ENCODE measurements at places on chromosomes 5 and 9.

DNA sequence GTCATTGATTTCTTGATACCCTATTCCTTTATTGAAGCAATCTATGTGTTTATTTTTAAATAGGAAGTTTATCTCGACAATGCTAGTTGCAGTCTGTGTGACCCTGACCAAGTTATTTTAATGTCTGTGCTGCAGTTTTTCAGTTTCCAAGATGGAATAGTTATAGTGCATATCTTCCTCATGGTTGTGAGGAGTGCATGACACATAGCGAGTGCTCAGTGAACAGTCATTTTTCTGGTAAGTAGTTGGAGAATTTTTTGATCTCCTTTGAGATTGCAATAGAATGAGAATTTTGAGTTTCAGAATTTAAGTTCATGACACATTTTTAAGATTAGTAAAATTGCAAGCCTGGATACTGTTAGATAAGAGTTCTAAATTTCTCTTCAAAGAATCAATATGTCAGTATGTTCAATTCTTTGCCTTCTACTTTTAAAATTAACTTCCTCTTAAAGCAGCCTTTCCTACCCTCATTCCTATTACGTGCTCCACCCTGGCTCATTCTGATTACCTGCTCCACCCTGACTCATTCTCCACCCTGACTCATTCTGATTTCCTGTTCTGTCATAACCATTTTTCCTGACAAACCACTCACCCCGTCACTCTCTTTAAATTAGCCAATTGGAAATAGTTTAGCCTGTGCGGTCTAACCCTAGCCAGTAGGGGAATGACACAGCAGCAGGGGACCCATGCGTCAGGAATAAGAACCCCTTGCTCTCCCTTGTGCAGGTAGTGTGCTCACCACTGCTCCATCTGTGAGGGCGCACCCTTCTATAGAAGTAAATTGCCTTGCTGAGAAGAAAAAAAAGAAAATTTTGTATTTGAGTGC lies 30.7 kb downstream of the SPIN1 start:
- DNase-seq = no peak

DNA sequence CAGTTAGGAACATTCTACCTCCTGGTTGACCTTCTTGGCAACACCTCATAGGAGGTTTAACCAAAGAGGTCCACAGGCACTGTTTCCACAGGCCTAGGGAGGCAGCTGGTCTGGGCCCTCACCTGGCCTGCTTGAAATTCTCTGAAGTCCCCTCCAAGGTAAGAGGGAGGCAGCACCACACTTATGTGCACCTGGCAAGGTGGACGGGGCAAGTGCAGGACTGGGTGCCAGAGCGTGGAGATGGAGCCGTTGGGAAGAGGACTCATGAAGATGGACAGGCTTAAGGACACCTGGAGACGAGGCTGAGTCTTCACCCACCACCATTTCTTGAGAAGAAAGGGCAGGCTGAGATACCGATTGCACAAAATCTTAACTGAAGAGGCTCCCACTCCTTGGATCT lies 6.6 kb upstream of the BARHL1 start:
- DNase-seq = no peak

DNA sequence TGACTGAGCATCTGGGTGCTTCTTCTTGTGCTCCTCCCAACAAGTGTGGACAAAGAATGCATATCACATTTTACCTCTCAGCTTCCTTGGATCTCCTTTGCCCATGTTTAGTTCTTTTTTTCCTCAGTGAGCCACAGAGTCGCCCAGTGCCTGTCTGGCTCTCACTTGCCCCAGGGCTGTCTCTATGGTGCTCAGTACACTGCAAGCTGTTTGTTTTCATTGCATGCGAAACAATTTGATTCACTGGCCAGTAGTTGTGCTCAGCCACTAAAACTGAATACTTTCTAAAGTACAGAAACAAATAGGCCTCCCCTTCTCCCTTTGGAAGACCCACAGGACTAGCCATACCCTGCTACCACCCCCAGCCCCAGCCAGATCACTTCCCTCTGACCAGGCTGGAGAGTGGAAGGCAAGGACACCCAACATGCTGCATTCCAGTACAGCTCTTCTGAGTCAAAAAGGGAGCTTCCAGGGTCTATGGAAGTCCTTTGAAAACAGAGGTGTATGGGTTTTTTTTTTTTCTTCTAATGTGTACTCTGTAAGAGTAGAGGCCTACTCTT lies 3.8 kb downstream of the LHFPL2 start:
- no peak for DNase-seq

DNA sequence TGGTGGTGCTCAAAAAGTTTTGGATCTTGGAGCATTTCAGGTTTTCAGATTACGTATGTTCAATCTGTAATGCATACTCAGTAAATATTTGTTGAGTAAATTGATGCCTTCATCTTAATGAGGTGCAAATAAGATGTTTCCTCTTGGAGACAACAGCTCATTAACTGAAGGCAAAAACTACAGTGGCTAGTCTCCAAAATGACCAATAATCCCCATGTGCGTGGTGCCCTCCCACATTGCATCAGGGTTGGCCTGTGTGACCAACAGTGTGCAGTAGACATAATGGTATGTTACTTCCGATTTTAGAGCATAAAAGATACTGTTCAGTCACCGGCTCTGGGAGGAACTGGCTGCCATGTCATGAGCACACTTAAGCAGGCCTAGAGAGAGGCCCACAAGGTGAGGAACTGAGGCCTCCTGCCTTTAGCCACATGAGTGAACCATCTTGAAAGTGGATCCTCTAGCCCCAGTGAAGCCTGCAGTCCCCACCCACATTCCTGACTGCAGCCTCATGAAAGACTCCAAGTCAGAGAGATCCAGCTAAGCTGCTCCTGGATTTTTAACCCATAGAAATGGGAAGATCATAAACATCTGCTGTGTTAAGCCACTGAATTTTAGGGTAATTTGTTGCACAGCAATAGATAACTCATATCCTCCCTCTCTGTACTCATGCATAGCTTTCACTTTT lies 55.7 kb downstream of the LIFR start:
- DNase-seq = no peak

GRCh38 chr5:98927242-98927988 lies 1.4 kb downstream of the CHD1 start:
- peak; percentile 67 for DNase-seq

All from hematopoietic multipotent progenitor cell treated with erythropoietin and hydrocortisone succinate and interleukin-3 and kit ligand, for 8 days (in vitro differentiated cells).